ENCODE measurements at places on chromosomes 4 and X.

- DNase-seq: no peak
These were observed 28.8 kb upstream of the GRIA3 start for GRCh38 chrX:123155327-123155726.

DNA sequence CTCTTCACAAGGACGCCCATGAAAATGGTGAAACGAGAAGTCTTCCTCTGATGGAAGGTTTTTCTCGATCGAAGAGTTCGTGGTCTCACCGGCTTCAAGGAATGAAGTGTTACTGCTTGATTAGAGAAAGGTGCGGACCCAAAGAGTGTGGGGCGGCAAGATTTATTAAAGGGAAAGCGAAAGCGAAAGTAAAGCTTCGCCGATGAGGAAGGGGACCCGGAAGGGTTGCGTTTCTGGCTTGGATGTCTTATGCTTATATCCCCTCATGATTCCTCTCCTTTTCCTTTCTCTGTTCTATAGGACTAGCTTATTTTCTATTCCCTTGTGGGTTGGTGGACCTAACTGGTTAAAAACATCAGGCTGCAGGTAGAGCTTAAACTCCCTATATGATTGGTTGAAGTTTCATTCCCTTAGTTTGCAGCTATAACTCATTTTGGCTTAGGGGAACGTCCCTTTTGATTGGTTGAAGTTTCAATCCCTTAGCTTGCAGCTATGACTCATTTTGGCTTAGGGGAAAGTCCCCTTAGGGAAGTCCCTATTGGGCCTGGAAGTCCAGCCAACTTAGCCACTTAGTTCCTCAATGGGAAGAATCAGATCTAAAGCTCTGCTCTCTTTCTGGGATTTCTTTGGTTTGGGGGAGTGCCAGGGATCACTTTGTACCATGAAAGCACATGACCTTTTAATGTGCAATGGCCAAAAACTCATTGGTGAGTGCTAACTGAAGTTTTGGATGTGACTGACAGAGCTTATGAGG lies 1025.0 kb upstream of the PCDH10 start:
- no peak for DNase-seq

DNA sequence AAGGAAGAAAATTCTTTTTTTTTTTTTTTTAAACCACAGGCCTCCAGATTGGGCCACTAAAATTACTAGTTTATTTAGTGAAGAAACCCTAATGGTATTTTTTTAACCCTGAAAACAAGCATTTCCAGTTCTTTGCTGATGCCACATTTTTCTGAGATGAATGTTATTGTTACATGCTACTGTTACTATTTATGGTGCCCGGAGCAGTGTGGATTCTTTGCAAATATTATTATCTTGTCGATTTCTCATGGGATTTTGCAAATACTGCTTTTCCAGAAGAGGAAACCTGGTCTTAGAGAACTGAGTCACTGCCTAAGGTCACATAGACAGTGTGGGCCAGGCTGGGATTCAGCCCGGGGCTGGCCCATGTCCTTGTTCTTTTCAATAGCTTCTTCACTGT lies 8.7 kb upstream of the ALAS2 start:
- DNase-seq: no peak

GRCh38 chr4:107666134-107666533 lies 53.9 kb downstream of the PAPSS1 start:
- DNase-seq: no peak

DNA sequence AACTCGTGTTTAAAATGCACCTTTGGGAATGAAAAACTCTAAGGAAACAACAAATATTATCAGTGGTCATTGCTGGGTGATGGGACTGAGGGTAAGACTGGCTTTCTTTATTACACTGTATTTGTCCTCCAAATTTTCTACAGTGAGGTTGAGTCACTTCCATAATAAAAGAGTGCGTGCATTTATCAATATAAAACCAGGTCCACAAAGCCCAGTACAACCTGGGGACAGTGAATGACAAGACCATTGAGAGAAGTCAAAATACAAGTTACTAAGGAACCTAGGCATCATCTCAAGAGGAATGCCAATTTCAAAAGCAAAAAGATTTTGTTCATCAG lies 76.4 kb downstream of the MAGED4 start:
- DNase-seq: no peak

- DNase-seq: no peak
These were observed 128.8 kb downstream of the RAB28 start for GRCh38 chr4:13355111-13355880.

GRCh38 chrX:129634541-129634940 lies 20.2 kb downstream of the APLN start:
- no peak for DNase-seq

- no peak for DNase-seq
These were observed 16.4 kb downstream of the TMEM154 start for GRCh38 chr4:152663203-152664066.

- no peak for DNase-seq
These were observed 149.8 kb downstream of the SPCS3 start for GRCh38 chr4:176469546-176469945.

- DNase-seq: no peak
These were observed 1.7 kb upstream of the IL3RA start for GRCh38 chrX:1334854-1335253.

DNA sequence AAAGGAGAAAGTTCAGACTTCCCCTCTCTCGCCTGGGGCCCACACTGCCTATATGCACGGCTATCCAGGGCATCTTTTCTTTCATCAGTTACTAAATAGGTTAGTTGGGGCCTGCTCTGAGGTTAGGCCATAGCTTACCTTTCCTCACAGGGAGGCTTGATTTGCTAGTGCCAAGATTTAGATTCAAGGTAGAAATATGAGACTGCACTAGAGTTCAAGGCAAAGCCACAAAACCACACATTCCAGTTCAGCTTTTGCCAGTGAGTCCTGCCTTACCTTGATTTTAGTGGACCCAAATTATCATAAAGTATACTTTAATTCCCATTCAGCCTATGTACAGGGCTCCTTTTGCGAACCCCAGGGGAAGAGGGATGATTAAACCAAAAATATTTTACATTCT lies 762.8 kb downstream of the PDHA2 start:
- DNase-seq: no peak

- DNase-seq: no peak
These were observed 276.1 kb downstream of the GASK1B start for GRCh38 chr4:157896726-157897125.

DNA sequence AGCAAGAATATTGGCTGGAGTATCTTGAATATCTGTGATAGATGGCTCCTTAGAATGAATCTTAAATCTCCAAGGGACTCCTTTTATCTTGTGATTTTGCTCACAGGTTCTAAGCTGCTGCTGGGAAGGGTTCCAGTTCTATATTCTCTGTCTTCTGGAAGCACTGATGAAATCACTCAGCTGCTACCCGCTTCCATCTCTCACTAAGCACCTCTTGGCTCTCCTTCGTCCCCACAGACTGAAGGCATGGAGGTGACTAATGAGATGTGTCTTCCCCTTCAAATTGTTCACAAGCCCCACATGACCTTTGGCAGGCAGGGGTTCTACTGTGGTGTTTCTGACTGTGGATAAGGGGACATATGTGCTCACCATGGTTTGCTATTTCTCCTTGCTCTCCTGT lies 75.9 kb downstream of the C4orf51 start:
- no peak for DNase-seq

DNA sequence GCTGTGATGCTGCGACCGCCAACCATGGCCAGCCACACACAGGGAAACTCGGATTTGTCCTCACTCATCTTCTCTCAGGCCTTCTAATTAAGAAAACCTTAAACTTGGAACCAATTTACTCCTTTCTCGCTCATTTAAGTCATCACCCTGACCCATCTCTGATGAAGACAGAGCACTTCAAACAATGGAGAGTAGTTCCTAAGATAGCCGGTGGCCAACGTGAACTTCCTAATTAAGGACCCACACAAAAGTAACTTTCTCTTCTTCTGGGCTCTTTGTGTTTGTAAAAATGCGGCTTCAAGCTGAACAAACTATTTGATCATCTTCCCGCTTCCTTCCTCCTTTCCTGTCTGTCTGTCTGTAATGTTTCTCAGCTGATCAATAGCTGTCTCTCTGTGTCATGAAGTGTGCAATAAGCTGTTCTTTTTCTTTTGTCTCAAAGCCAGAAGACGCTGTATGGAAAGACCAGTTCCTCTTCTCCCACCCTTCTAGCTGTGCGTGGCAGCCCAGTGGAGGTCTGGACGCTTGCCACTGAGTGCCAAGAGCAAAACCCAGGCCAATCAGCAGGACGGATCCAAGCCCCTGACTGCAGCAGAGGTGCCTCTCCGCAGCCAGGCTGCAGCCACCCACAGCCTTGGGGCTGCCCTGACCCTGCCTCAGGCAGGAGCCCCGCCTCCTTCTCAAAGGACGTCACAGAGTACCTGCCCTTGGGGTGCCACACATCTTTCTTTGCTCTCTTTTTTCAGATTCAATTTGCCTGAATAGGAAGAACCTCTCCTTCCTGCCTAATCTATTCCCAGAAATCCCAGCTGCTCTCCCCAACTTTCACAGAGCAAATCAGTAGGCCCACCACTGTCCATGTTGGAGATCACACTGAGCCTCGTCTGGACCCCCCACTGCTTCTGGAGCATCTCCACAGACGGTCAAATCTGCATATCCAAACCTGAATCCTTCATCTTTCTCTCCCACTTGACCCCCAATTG lies 59.3 kb downstream of the MAML3 start:
- no peak for DNase-seq

DNA sequence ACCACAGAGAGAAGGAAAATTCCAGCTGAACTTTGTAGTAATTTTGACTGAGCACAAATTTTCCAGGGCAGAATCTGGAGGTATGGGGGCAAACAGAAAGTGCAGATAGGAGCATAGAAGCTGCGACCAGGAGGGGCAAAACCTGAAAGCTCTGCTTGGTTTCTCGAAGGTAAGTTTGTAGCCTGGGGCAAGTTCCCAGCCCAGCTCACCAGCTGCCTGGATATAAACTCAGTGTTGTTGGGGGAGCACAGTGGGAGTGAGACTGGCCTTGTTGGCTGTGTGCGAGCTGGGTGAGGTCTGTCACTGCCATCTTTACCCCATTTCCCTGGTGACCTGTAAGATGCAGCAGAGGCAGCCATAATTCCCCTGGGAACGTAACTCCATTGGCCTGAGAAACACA lies 213.5 kb upstream of the POF1B start:
- no peak for DNase-seq

DNA sequence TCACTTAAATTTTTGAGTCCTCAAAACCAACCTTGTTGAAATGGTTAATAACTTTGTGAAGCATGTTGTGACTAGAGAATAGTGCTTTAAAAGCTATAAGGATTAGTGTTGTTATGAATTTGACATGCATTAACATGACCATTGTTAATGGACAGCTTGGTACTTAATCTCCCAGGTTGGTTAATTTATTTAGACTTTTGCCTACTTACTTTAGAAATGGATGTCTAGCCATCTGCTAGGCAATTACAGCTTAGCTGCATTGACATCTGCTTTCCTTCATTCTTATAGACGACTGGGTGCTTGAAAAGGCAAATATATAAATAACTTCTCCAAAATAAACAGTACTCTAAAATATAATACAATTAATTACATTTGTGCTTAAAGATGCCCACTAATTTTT lies 368.0 kb downstream of the CCSER1 start:
- DNase-seq: no peak

DNA sequence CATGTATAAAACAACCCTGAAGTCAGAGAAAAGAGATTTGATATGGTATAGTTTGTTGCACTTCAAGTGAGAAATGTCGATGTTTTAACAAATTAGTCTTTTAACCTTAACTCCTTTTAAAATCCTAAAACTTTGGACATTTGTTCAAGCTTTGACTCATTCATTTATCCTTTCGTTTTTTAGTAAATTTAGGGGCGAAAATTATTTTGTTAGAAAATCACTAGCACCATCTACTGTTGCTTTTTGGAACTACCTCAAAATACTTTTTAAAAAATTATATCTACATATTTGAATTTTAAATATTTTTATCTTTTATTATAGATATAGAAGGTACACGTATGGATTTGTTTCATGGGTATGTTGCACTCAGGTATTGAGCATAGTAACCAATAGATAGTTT lies 165.1 kb upstream of the POF1B start:
- DNase-seq: no peak

- no peak for DNase-seq
These were observed at the start of gene DNASE1L1 for GRCh38 chrX:154409222-154409871. DNASE1L1 (minus strand) TSS chrX:154409254; CDS start chrX:154405568, 3,686 bp downstream.

DNA sequence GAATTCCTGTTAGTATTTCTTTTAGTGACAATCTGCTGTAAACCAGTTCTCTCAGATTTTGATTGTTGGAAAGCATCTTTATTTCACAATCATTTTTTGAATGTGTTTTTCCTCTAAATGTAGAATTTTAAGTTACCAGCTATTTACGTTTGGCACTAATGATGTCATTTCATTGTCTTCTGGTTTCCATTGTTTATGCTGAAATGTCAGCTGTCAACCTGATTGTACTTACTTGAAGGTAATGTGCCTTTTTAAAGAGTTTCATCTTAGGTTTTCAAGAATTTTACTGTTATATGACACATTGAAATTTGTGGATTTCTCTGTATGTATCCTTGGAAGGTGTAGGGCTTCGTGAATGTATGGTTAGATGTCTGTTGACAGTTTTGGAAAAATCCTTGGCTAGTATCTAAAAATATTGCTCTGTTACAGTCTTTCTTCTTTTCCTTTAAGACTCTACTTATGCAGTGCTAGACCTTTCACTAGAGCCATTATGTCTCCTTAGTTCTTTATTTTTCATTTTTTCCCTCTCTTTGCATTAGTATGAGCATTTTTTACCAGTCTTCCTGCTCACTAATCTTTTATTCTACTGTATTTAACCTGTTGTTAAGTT lies 30.4 kb downstream of the SMAD1 start:
- no peak for DNase-seq

GRCh38 chr4:140149846-140150635 lies 3.9 kb downstream of the MAML3 start:
- no peak for DNase-seq

DNA sequence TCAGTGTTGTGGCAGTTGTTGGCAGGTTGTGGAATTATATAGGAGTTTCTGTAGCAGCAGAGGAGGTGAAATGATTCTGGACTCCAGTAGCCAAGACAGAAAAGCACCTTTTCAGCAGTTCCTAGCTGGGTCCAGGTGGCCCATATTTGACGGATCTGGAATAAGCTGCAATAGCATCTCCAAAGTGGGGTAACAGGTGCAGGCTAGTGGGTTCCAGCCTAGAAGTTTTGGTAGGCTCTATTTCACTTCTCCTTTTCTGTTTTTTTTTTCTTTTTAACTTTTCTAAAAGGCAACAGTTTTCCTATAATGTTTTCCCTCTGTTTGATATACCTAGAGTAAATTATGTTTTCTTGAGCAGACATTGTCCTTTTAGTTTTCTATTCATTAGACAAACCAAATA lies 392.5 kb downstream of the C4orf33 start:
- no peak for DNase-seq

DNA sequence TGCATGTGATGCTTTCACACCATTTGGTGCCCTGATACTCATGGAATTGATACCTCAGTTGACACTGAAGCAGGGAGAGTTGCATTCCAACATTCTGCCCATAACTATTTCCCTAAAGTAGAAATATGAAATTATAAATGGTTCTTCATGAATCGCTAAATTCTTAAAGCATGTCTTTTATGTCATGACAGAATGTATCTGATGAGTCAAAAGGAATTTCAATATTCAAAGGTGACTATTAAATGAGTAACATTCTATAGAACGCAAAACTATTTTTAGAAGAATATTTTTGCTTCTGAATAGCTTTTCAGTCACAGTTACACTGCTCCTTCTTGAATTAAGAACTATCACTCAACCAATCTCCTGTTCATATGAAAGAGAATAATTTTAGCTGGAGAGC lies 152.8 kb downstream of the ADGRA3 start:
- no peak for DNase-seq

GRCh38 chr4:137067735-137068134 lies 464.6 kb downstream of the PCDH18 start:
- no peak for DNase-seq

- DNase-seq: no peak
These were observed 60.2 kb upstream of the CLDN34 start for GRCh38 chrX:9906919-9907318.

GRCh38 chr4:38609614-38610013 lies 54.4 kb upstream of the KLF3 start:
- DNase-seq: no peak
